ENCODE measurements at places on chromosomes 1 and 21. TPM values are rescaled to one million over a fixed set of nuclear protein-coding genes. Genes with fewer than 3 reads are reported as not detected.

OLIG2 gene
- total RNA-seq, result not detected

GBP3 gene
- 8.4 TPM for total RNA-seq

ATP13A2 gene
- 43.8 TPM for total RNA-seq

- no peak for DNase-seq
Measured at GRCh38 chr1:232303222-232303620, 326.7 kb downstream of the SIPA1L2 start.

DNA sequence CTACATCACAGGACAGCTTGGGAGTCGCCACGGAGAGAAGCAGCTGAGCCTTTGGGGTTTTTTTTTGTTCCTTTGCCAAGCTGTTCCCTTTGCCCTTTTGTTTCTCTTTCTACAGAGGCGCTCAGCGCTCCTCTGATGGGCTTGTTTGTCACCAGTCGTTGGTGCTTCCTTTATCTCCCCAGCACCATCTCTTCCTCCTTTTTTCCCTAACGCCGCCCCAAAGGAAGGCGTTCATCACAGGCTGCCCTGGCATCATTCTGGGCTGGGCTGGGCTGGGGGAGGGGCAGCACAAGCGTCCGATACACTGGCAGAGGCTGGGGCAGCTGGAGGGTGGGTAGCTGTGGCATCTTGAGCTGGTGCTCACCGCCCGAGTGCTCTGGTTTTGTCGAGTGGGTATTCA is 10.5 kb downstream of the IGSF21 start:
- no peak for DNase-seq

DNA sequence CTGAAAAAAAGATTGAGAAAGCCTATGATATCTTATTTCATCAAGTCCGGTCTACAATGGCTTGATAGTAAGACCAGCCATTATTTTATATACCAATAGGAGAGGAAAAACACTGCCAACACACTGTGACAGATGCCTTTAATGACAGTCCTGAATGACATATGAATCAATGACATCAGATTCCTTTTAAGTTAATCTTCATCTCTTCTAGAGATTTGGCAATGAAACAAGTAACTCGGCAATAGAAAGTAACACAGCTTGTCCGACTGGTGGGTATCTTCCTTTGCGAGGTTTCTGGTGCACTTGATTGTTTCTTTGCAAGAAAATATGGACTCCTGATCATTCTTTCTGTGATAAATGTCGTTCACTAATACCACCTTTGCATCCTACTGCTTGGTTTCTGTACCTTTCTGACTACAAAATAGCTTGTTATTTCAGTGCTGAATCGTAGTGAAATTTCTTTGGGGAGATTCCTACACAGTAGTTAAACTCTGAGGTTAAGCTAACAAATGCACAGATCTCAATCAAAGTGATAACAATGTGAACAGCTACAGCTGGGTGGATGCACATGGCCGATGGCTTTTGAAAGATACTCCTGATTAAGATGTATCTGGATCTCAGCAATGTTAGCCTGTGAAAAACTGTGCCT is 104.7 kb downstream of the MRPS6 start:
- no peak for DNase-seq

DNA sequence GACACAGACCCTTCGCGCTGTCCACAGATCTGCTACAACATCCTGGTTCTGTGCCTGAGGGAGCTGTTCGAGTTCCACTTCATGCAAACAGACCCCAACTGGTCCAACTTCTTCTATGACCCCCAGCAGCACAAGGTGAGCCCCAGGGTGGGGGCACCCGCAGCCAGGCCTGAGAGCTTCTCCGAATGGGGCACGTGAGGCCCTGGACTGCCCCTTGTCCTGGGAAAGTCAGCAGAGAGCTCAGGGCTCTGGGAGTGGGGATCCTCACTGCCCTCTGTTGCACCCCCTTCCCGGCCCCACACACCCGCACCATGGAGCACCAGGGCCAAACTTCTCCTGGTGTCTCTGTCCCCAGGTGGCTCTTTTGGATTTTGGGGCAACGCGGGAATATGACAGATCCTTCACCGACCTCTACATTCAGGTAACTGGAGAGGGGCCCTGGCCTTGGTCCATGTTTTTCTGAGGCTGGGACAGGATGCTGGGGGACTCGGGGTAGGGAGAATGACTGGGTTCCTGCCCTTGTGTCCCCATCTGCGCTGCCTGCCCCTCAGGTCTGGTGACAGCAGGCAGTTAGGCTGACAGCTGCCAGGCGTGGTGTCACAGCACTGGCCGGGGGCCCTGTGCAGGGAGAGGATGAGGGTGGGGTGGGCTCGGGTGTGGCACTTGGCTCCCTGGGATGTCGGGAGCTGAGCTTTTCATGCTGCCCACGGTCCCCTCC is 44.6 kb downstream of the COQ8A start:
- no peak for DNase-seq

GRCh38 chr1:71357708-71358107 is 276.9 kb upstream of the ZRANB2 start:
- DNase-seq, result no peak

- DNase-seq, result no peak
Measured at GRCh38 chr1:41200728-41201127, 41.4 kb downstream of the SCMH1 start.
